CD4-positive, alpha-beta T cell treated with Interleukin-6 for 4 hours (primary cell): ENCODE measurements at places on chromosomes 3 and 15.

GRCh38 chr15:72285927-72286516 is 13.7 kb upstream of the PARP6 start:
- DNase-seq: peak; percentile 73

- DNase-seq: no peak
These were observed 37.6 kb downstream of the HHLA2 start for GRCh38 chr3:108333961-108334360.

GRCh38 chr3:102826636-102827035 is 391.8 kb downstream of the ZPLD1 start:
- DNase-seq: no peak

DNA sequence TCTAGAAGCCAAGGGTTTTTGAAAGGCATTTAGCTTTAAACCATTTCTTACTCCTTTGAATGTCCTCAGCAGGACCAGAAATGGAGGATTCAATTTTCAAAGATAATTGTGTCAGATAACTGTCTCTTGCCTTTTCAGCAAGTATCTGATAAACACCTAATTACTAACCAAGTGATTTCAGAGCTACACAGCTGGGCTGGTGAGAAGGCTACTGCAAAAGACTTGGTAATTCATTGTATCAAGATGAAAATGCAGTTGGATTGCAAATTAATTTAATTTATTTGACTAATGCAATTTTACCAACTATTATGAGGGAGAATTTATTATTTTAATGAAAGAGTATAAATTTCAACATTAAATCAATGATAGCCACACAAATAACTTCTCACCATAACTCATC is 165.4 kb downstream of the ROBO1 start:
- no peak for DNase-seq

DNA sequence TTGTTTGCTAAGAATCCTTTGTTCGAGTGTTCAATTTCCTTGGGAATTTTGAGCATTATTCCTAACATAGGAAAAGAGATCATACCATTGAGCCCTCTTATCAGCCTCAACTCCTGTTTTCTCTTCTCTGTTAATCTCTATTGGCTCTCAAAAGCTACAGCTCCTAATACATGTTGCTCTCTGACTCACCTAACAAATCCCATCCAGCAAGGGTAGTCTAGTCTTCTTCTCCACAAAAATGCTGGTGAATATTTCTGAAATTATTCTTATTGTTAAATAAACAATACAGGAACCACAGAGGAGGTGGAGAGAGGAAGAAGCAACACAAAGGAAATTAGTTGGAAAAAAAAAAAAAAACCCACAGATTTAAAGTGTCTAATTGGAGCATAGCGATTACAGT is 325.8 kb upstream of the NAALADL2 start:
- no peak for DNase-seq

DNA sequence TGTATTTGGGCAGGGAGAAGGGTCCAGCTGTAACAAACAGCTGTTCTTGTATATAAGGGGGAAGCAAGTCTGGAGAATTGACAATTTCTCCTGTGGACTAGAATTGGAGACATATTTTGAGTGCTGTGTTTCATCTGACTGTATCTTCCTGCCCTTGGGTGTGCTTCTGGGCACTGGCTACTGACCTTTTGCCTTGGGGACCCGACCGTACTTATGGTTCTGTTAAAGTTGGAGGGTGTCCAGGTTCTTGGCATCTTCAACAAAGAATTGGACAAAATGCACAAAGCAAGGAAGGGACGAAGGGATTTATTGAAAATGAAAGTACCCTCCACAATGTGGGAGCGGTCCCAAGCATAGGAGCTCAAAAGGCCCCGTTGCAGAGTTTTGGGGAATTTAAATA is 31.0 kb downstream of the MAP2K1 start:
- no peak for DNase-seq

DNA sequence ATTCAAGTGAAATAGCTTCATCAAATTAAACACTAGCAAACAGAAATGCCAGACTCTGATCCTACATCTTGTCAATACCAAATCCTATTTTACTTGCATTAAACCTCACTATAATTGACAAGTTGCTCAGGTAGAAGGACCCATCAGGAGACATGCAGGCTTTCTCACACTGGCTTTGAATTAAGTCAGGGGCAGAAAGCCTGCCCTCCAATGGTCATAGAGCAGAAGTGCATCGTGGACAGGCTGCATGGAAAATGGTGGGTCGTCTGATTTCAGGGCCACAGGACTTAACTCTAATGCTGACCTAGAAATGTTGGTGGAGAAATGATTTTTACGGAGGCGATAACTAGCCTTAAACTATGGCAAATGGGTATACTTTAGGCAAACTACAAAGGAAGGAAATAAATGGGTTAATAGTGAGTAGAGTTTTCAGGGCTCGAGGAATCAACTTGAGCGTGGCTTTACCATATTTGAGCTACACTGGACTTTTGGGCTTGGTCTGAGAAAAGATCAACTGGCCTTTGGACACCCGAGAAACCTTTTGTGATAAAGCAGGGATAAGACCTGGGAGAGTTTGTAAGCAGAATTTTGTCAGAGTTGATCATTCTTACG is 283.9 kb downstream of the GRM7 start:
- DNase-seq: no peak

GRCh38 chr3:37603722-37604121 is 258.0 kb upstream of the CTDSPL start:
- DNase-seq: no peak

DNA sequence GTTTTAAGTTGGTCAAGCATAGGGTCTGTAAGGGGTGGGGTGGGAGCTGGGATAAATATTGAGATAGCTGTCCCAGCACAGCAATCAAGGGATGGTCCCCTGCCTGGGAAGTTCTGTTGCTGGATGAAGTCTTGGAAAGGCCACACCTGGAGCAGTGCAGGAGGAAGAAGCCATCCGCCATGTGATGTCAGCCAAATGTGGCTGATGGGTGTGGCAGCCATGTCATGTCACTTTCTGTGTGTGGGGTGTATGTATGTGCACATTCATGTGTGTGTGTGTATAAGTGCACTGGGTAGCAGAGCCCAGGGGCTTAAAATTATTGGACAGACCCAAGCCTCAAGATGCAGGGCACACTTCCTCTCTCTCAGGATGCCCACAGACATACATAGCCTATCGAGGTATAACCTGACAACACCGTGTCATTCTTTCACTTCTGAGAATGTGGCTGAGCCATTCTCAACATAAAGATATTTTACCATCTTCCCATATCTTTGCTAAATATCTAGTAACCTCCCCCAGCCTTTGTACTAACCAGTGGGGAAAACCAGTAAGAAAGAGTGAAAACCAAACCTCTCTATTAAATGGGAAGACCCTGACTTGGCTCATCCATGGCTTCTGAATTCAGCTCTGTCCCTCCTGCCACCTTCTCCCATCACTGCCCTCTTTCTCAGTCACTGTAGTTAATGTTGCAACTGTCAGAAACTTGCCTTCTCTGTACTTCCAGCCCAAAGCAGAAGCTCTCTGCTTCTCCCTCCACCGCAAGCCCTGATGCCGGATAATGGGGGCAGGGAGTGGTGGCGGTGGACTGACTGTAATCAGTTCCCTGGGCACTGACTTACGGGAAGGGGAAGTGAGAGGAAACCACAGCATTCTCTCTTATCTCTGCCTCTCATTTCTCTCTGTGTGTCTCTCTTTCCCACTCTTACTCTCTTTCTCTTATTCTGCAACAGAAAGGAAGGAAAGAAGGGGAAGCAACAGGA is 11.2 kb downstream of the TNFSF10 start:
- DNase-seq: peak; percentile 82

- DNase-seq: no peak
These were observed 24.3 kb downstream of the TRPM1 start for GRCh38 chr15:31077181-31077580.

DNA sequence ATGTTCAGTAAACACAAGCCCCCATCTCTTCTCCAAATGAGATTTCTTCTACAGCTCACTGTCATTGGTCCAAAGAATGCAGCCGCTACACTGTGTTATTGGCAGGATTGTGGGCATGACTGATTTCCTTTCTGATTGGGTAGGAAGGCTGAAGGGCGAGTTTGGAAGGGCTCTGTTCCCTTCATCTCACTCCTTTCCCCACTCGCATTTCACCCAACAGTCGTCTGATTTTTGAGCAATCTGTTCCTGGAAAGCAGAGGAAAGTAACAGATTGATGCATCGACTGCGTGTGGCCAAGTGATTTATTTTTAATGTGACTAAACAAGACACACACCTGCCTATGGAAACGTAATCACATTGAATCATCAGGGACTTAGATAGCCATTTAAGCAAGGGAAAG is 55.5 kb downstream of the NOX5 start:
- DNase-seq: no peak

GRCh38 chr15:74399511-74400312 is 32.3 kb upstream of the CYP11A1 start:
- peak; percentile 56 for DNase-seq

GRCh38 chr15:96332637-96333121 is 2.2 kb downstream of the NR2F2 start:
- DNase-seq: no peak
